ENCODE measurements at places on chromosomes 5 and 9.

DNA sequence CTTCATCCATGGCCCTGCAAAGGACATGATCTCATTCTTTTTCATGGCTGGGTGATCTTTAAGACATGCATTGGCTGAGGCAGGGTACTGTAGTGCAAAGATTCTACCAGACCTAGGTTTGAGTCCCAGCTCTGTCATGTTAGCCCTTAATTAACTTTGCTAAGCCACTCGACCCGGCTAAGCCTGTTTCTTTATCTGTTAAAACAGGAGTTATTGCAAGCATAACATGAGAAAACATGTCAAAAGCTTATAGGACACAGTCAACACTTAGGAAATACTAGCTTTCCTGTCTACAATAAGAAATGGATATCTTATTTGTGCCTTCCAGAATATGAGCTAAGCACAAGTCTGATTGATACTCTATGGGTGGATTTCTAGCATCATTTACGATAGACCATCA lies 92.6 kb downstream of the RASEF start:
- no peak for DNase-seq

GRCh38 chr5:136037001-136037705 lies 8.4 kb downstream of the TGFBI start:
- peak; percentile 84 for DNase-seq

GRCh38 chr9:133735931-133736330 lies 2.2 kb downstream of the SARDH start:
- no peak for DNase-seq

DNA sequence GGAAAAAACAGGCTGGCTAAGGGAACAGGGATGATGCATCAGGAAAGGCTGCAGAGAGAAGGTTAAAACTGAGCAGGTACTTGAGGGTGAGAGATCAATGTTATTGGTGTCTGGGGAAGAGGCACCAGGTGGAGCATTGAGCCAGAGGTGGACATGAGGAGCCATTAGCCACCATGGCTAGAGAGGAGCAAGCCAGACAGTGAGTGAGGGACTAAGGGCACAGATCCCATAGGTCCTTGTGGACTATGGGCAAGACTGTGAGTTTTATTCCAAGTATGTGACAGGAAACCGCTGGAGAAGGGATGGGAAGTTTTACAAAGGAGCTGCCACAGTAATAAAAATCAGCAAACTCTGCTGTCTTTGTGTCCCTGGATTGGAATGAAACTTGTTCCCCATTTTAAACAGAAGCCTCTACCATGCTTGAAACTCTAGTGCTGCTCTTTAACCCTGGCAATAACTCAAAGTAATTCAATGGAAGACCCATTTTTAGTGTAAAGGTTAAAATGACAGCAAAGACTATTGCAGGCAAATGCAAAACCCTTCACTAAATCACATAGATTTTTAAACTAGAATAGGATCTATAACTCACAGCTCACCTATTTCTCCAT lies 349.8 kb downstream of the ENC1 start:
- no peak for DNase-seq

- no peak for DNase-seq
These were observed 280.0 kb downstream of the GAS1 start for GRCh38 chr9:86667307-86667706.

- no peak for DNase-seq
These were observed 13.3 kb downstream of the NR5A1 start for GRCh38 chr9:124493794-124494479.

DNA sequence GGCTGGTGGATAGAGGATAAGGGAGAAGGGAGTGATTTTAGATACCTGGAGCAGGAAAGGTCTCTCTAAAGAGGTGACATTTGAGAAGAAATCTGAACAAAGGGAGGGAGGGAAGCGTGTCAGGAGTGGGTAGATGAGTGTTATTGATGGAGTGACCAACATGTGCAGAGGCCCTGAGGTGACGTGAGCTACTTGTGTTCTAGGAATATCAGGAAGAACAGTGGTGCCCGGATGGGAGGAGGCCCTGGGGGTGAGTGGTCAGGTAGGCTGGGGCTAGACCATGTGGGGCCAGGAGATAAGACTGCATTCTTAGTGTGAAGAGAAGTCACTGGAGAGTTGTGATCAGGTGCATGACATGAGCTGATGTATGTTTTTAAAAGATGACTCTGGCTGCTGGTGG lies 256.2 kb downstream of the ARHGAP26 start:
- DNase-seq: no peak

Measured in muscle of leg (tissue), 16 donors.